A549 (cell line): ENCODE measurements at places on chromosomes 13 and 19.

- DNase-seq, result no peak
Observed at GRCh38 chr13:30763786-30764413, 28.6 kb downstream of the ALOX5AP start.

DNA sequence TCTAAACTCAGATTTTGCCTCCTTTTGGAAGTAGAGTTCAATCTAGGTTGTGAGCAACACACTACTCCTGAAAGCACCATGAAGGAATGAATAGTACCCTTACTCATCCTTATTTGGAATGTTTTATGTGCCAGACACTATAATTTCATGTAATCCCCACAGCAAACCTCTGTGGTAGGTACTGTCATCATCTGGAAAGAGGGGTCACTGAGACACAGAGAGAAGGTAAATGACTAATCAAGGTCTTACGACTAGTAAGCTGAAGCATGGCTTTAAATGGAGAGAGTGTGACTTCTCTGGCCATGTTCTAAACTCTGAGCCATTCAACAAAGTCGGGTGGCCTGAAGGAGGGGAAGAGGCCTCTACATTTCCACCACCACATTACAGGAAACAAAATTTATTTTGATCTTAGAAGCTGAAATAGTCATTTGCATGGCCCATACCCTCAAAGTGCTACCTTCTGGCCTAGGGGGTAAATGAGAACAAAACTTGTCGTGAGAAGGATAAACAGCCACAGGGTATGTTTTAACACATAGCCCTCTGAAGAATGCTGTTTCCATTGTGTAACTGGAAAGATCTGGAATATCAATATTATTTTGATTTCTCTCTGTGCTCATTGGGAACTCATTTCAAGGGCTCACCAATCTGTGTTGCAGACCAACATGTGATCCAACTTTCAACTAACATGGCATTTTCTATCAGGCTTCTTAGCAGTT lies 180.8 kb upstream of the RFC3 start:
- DNase-seq, result no peak

DNA sequence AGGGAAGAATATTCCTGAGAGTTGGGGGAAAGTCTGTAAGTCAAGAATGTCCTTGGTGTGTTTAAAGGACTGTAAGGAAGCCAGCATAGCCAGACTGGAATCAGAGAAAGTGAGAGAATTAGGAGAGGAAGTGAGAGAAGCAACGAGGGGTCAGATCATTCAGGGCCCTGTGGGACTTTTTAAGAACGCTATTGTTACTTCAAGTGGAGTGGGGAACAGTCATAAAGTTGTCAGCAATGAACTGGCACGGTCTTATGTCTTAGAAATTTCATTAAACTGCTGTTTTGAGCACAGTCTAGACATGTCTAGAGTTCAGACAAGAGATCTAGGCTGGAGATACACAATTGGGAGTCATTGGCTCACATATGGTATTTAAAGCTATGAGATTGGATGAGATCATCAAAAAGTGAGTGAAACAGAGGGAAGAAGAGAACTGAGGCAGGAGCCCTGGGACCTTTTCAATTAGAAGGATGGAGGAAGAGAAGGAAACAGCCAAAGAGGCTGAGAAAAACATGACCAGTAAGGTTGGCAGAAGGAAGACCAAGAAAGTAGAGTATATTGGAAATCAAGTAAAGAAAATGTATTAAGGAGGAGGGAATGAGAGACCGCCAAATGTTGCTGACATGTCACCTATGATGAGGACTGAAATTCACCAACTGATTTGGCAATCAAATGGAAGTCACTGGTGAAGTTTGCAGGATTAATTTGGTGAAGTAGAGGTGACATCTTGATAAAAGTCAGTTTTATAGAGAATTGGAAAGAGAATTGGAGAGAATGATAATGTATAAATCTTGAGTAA lies 263.5 kb downstream of the GPC5 start:
- DNase-seq, result no peak

GRCh38 chr13:113962975-113963374 lies 10.9 kb downstream of the C13orf46 start:
- DNase-seq, result no peak

DNA sequence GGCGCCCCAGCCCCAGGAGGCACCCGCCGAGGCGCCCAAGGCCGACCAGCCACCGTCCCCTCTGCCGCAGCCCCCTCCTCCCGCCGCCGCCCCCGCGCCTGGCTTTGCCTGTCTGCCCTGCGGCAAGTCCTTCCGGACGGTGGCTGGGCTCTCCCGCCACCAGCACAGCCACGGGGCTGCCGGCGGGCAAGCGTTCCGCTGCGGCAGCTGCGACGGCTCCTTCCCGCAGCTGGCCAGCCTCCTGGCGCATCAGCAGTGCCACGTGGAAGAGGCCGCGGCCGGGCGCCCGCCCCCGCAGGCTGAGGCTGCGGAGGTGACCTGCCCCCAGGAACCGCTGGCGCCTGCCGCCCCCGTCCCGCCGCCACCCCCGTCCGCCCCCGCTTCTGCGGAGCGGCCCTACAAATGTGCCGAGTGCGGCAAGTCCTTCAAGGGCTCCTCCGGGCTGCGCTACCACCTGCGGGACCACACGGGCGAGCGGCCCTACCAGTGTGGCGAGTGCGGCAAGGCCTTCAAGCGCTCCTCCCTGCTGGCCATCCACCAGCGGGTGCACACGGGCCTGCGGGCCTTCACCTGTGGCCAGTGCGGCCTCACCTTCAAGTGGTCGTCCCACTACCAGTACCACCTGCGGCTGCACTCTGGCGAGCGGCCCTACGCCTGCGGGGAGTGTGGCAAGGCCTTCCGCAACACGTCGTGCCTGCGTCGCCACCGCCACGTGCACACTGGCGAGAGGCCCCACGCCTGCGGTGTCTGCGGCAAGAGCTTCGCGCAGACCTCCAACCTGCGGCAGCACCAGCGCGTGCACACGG lies 2.6 kb upstream of the NAT14 start:
- DNase-seq, result no peak
